ENCODE measurements at places on chromosomes 5 and 9.

DNA sequence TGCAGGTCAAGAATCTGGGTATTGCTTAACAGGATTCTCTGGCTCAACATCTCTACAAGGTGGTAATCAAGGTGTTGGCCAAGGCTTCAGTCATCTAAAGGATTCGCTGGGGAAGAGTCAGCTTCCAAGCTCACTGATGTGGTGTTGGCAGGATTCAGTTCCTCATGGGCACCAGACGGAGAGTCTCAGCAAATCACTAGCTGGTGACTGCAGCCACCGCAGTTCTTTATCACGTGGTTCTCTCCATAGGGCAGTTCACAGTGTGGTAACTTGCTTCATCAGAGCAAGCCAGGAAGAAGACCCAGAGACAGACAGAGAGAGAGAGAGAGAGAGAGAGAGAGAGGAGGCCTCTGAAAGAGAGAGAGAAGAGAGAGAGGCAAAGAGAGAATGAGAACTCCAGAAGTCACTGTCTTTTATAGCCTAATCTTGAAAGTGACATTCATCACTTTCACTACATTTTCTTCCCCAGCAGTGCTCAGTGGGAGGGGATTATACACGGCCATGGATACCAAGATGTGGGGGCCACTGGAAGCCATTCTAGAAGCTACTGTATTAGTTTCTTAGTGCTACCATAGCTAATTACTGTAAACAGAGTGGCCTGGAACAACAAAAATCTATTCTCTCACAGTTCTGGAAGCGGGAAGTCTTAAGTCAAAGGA is 109.2 kb upstream of the SMIM23 start:
- no peak for DNase-seq

DNA sequence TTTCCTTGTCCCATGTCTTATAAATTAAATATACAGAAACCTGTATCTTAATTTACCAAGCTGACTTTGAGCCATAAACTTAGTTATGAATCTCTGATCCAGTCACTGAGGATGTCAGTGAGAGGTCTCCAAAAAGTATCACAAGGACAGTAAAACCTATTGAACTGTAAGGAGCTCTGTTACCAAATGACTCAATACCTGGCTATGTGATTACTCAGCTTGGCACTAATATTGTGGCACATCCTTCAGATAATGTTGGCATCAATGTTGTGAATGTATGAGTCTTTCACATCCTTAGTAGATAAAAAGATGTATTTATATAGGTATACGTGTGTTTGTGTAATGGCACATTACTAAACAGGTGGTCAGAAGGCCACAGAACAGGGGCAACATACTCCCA is 18.0 kb upstream of the CAPSL start:
- no peak for DNase-seq

GRCh38 chr5:102718819-102719218 is 36.3 kb upstream of the PAM start:
- no peak for DNase-seq

DNA sequence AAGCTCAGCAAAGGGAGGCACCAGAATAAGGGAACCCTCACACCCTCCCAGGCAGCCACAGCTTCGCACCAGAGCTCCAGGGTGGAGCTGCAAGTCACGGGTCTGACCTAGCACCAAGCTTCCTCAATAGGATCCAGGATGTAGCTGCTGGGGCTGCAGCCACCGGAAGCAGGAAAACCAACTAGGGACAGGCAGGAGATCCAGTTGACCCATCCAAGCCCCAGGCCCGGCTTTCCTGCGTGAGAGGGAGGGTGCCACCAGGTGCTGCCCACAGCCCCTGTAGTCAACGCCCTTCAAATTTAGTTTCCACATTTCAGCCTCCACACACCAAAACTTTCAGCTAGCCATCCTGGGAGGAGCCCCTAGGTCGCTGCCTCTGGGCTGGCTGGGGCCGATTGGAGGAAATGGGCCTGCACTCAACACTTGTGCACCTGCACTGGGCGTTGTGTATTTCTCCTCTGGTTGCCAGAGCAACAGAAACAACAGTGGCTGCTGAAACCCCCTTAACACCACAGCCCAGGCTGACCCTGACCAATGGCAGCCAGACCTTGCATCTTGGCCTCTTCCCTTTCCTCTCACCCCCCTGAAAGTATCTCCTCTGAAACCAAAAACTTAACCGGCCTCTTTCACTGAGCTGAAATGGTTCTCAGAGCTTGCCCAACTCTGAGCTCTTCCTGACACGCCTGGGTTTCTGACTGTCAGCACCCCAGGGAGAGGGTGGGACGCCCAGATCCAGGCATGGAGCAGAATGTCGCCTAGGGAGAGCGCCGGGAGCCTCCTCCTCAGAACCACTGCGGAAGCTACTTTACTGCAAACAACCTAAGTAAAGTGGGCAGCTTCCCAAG is 226.5 kb upstream of the MAP3K1 start:
- DNase-seq, result peak; percentile 16

DNA sequence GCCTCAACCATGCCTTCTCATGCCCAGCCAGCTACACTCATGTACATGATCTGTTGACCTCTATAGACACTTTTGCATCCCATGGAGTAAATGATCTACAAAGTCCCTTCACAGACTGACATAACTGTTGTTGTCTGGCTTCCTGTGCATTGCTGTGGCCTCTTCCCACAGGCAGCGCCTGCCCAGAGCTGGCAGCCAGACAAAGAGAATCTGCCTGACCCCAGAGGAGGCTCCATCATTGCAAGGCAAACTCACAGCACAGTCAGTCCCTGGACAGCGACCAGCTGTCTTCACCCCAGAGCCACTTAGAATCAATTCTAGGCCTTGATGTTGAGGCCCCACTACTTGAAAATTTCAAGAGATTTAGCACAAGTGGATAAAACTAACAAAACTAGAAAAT is 65.5 kb downstream of the INSYN2B start:
- no peak for DNase-seq

GRCh38 chr5:87686975-87687374 is 274.2 kb upstream of the CCNH start:
- DNase-seq, result no peak

DNA sequence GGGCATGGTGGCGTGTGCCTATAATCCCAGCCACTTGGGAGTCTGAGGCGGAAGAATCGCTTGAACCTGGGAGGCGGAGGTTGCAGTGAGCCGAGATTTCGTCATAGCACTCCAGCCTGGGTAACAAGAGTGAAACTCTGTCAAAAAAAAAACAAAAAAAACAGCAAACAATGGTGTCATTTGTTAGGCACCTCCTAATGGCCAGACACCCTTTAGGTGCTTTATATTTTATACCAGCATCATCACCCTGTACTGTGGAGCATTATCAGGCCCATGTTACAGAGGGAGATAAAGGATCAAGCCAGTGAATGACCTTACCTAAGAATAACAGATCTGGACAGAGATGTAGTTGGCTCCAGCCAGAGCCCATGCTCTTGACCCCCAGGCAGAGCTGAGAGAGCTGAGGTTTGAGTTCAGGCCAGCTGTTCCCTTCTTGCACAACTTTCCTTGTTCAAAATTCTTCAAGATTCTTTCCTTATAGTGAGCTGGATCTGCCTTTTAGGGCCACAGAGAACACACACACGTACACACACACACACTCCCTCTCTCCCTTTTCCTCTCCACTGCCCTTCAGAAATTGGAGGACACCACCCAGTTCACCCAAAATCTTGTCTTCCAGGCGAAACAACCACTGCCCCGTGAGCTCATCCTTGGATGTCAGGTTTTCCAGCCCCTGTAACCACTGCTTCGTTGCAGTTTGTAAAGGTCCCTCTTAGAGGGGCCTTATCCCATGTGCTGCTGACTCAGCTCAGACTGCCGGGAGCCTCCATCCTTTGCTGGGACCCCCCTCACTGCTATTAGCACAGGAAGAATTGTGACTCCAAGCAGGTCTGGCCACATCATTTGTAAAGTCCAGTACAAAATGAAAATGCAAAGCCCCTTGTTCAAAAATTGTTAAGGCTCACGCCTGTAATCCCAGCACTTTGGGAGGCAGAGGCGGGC is 10.4 kb upstream of the PTGES start:
- DNase-seq, result no peak

- DNase-seq, result no peak
Measured at GRCh38 chr9:131603199-131603598, 57.9 kb downstream of the PRRT1B start.

- DNase-seq, result no peak
Measured at GRCh38 chr9:136233411-136233810, 12.2 kb downstream of the QSOX2 start.
